ENCODE measurements at places on chromosomes 6 and 20. TPM values are rescaled to one million over a fixed set of nuclear protein-coding genes. Genes with fewer than 3 reads are reported as not detected.

Gene ULBP3
- 16.2 TPM for total RNA-seq

GRCh38 chr6:91221072-91221720 is 634.3 kb upstream of the MAP3K7 start:
- H3K4me3 ChIP-seq = no peak overlapping the region
- H3K27ac ChIP-seq = no peak overlapping the region
- H3K4me1 ChIP-seq = no peaks in the 10 kb centered on the region
- H3K27me3 ChIP-seq = no peaks in the 10 kb centered on the region
- H3K36me3 ChIP-seq = no peaks in the 10 kb centered on the region
- no peak for DNase-seq

- no peaks in the 10 kb centered on the region for H3K27me3 ChIP-seq
- H3K4me1 ChIP-seq = peaks cover 2% of the 10 kb centered on the region
- no peak overlapping the region for H3K4me3 ChIP-seq
- no peaks in the 10 kb centered on the region for H3K36me3 ChIP-seq
- H3K27ac ChIP-seq = no peak overlapping the region
Observed at GRCh38 chr6:122050242-122050755, 349.2 kb upstream of the HSF2 start.

DNA sequence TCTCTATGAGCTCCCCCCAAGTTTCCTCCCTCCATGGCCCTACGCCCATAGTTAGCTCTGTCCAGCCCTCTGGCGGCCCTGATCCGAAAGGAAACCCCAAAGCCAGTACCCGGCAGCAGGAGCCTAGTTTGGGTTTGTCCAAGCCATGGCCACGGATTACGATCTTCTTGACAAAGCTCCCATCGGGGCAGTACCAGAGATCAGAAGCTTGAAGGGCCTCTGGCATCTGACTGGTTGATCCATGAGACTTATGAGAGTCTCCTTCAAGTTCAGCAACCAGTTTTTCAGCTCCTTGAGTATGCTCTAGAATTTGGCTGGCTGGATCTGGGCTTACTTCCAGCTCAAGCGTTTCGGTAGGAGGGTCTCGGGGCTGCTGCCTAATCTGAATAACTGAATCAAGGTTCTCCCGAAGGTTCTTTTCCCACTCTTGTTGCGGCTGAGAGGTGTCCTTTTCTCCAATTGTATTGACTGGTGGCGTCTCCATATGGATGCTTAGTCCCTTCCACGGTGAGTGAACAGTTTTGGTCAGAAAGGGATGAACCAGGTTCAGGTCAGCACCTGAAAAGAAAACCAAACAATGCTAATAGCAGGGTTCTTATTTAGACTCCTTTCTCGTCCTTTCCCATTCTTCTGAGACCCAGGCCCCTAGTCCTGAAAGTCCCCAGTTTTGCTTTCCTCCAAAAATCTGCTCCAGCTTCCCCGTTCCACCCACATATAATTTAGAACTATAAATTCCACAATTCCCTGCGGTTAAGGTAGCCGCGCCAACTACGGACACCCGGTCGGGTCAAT is 595 bp downstream of the FKBPL start:
- H3K36me3 ChIP-seq = peaks cover 4% of the 10 kb centered on the region
- H3K4me1 ChIP-seq = peaks cover 27% of the 10 kb centered on the region
- H3K27ac ChIP-seq = peak overlapping the region; percentile 98
- no peak for DNase-seq
- peaks cover 3% of the 10 kb centered on the region for H3K27me3 ChIP-seq
- peak overlapping the region; percentile 92 for H3K4me3 ChIP-seq

Gene ZC3H12D
- 0.48 TPM for total RNA-seq

DNA sequence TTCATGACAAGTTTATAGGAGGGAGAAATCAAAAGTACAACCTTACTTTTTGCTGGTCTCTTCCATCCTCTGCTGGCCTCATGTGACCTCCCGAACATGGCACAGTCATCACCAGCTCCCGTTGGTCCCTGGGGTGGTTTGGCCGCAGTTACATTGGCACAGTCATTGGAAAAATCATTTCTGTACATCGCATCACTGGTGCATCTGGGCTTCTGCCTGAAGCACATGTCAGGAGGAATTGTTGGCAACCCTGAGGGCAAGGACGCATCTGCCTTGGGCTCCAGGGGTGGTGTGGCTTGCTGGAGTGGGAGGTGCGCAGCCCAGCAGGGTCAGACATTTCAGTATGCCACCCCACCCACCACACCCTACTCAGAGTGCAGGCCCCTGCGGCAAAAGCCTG is 162.9 kb upstream of the SLC24A3 start:
- H3K27me3 ChIP-seq = peaks cover 4% of the 10 kb centered on the region
- H3K36me3 ChIP-seq = no peaks in the 10 kb centered on the region

DNA sequence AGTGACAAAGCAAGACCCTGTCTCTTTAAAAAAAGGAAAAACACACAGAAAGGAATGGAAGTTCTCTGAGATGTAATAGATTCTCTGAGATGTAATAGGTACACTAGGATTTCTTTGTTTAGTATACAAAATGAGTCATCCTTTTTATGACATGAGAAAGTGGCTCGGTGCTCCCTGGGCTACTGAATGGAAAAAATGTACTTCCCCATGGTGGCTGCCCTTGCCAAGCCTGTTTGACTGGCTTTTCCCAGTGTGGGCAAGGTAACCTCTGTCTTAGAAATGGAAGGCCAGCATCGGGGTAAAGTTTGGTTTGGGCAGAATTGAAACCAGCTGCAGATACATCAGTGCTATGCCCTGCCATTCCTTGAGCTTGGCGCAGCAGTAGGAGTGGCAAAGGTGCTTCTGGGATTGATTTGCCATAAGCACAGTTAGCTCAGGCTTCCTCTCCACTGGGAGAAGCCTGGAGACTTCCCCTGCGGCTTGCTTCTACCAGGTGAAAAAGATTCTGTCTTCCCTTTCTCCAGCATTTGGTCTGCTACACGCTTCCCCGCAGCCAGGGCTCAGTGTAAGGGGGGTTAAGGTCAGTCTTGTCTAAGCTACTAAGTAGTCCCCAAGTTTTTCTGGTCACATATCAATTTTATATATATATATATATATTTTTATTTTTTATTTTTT is 24.5 kb downstream of the ARFGEF2 start:
- no peak for DNase-seq
- peaks cover 18% of the 10 kb centered on the region for H3K4me1 ChIP-seq
- H3K36me3 ChIP-seq = peaks cover 5% of the 10 kb centered on the region
- H3K4me3 ChIP-seq = no peak overlapping the region
- no peaks in the 10 kb centered on the region for H3K27me3 ChIP-seq

Gene GGTLC1
- total RNA-seq = not detected
